ENCODE measurements at places on chromosomes 13 and 19. TPM values are rescaled to one million over a fixed set of nuclear protein-coding genes. Genes with fewer than 3 reads are reported as not detected.

The CEACAM21 gene
- 40.9 TPM for total RNA-seq

The SEMA6B gene
- 0.19 TPM for total RNA-seq

GRCh38 chr19:15869109-15869555 is 28.7 kb downstream of the CYP4F2 start:
- DNase-seq, result peak; percentile 56

- no peak for DNase-seq
These were observed 14.8 kb downstream of the ACSBG2 start for GRCh38 chr19:6150289-6150688.

GRCh38 chr13:45538382-45538781 is 73.6 kb downstream of the COG3 start:
- DNase-seq, result no peak

The ZNF418 gene
- 2.3 TPM for total RNA-seq

DNA sequence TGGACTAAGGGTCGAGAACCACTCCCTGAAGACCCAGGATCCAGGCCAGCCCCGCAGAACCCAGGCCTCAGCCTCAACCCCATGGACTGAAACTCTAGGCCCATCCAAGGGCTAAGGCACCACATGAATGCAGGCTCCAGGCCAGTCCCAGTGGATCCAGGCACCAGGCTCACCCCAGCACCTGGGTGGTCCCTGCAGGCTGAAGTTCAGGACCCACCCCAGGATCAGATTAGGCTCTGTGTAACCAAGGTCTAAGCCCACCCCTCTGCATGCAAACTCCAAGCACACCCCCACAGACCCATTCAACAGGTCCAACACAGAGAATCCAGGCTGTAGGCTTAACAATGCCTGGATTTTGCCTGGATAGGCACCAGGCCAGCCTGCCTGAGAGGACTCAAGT is 1876.2 kb downstream of the PCDH9 start:
- no peak for DNase-seq

DNA sequence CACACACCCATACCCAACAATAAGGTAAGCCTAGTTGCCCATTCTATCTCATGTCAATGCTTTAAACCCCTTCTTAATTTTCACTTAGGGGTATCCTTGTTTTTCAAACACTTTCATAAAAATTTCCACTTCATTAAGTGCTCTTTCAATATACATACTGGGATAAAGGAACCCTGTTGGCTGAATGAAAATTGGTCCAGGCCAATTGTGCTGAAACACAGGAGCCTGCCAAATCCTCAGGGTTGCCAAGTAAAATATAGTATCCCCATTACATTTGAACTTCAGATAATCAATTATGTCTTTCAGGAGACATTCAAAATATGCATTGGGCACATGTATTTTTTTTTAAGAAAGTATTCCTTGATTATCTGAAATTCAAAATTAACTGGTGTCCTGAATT is 1131.1 kb downstream of the SLITRK1 start:
- DNase-seq, result no peak

DNA sequence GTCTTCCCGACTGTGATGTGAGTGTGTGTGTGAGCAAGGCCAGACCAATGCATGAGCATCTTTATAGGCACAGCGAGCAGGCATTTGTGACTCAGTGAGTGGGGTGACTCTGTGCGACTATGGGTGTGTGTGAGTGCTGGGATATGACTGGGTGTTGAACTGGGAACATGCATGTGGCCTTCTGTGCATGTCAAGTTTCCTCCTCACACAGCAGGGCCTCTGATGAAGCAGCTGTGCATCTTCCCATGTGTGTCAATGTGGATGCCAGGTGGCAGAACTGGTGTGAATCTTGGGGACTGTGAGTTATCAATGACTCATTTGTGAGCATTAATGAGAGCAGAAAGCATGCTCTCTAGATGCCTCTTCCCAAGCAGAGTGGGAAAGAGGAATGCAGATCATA is 12.1 kb upstream of the LGALS14 start:
- DNase-seq, result peak; percentile 49

The CYP2B6 gene
- not detected for total RNA-seq

GRCh38 chr13:51843529-51843928 is 1.4 kb downstream of the TMEM272 start:
- no peak for DNase-seq

DNA sequence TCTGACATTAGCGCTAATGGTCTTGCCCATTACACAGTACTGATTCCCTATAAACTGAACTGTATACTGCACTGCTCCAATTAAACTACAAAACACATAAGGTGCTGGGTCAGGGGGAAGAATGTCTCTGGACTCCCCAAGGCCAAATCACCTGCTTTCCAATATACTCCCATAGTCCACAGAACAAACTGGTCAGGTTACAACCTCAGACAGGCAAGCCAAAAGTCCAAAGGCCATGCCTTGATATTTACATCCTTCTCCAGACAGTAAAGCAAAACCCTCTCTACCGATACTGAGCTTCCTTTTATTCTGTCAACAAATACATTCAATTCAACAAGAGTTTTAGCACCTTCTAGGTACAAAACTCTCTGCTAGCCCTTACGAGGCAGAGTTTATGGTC is 8.9 kb downstream of the ZNF541 start:
- DNase-seq, result no peak

The FXYD7 gene
- total RNA-seq, result 0.93 TPM

The SLAIN1 gene
- total RNA-seq, result 25.8 TPM

The GDF15 gene
- not detected for total RNA-seq

DNA sequence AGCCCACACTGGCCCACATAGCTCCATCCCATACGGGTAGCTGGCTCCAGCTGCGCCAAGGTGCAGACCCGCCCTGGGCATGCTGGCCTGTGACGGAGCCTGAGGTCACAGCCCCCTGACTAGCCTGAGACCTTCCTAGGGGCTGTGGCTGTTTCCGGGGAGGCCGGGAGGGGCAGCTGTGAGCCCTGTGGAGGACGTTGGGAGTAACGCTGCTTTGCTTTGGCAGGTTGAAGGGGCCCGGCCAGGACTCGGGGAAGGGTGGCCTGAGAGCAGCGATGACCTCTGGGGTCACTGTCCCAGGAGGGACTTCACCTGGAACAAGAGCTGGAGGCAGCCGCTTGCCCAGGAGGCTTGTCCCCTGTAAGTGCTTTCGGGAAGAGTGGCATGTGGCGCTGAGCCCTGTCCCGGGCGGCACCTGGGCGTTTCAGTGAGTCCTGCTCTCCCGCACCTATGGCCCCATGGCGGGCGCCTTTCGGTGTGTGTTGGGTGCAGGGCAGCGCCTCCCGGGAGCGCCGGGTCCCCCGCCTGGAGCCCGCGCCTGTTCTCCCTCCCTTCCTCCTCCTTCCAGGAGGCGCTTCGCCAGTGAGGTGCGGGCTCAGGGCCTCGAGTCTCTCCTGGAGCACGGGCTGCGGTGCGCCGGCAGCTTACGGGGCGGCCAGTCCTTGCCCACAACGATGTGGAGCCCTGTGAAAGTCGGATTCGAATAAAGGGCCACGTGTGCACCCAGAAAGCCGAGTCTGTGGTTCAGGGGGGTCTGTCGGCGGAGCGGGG is 1.1 kb upstream of the FAM174C start:
- no peak for DNase-seq

- DNase-seq, result peak; percentile 43
These were observed 2.3 kb downstream of the CEACAM18 start for GRCh38 chr19:51480590-51480989.

The SLC25A41 gene
- not detected for total RNA-seq

DNA sequence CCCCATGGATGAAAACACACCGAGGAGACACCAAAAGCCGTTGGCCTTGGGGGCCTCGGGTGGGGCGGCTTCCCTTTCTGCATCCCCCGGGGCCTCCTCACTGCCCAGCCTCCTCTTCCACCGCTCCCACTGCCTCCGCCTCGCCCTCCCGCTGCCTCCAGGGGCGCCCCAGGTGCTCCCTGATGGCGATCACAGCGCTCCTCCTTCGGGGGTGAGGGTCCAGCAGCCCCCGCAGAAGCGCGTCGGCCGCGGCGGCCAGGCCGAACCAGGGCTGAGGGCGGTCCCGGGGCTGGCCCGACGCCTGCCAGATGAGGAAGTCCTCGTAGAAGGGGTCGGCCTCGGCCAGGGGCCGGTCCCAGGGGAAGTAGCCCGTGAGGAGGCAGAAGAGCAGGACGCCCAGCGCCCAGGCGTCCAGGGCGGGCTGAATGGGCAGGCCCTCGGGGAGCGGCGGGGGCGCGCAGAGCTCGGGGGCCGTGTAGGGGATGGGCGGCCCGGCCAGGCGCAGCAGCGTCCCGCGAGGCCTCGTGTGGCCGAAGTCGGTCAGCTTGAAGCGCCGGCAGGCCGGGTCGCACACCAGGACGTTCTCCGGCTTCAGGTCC is 7.2 kb downstream of the SBK2 start:
- no peak for DNase-seq

GRCh38 chr13:75393839-75394520 is 88.0 kb downstream of the TBC1D4 start:
- DNase-seq, result no peak

GRCh38 chr19:3007975-3008374 is 21.1 kb downstream of the TLE2 start:
- DNase-seq, result no peak

DNA sequence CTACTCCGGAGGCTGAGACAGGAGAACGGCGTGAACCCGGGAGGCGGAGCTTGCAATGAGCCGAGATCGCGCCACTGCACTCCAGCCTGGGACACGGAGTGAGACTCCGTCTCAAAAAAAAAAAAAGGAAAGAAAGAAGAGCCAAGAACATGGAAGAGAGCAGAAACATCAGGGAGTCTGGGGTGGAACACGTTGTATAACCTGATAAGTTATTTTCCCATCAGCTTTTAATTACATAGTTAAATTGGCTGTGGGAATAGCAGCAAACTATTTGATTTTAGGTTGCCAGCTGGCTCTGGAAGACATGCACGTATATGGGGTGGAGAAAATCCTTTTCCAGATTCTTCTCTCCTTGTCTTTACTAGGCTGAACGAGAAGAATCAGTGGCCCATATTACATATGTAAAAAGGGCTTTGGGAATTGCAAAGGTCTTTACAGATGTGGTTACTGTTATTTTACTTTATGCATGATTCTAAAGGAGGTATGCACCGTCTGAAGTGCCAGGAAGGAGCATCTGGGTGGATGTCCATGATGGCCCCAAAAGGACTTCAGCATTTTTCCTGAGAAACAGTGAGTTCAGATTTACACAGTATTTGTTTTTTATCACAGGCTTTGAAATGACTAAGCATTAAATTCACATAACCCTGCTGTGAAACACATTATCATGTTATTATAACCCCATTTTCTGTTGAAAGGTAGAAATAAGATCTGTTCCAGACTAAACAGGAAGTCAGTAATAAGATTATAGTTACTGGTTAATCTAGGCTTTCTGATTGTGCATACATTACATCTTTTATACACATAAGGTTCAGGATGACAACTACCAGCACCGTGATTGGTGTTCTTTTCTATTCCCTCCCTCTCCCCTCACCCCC is 4.6 kb upstream of the NAA16 start:
- DNase-seq, result no peak

GRCh38 chr19:12453495-12453894 is 12.7 kb upstream of the ZNF443 start:
- DNase-seq, result no peak

GRCh38 chr19:15466851-15467733 is 2.7 kb upstream of the RASAL3 start:
- DNase-seq, result peak; percentile 84

GRCh38 chr13:50576156-50576555 is 267.3 kb downstream of the DLEU7 start:
- DNase-seq, result no peak

DNA sequence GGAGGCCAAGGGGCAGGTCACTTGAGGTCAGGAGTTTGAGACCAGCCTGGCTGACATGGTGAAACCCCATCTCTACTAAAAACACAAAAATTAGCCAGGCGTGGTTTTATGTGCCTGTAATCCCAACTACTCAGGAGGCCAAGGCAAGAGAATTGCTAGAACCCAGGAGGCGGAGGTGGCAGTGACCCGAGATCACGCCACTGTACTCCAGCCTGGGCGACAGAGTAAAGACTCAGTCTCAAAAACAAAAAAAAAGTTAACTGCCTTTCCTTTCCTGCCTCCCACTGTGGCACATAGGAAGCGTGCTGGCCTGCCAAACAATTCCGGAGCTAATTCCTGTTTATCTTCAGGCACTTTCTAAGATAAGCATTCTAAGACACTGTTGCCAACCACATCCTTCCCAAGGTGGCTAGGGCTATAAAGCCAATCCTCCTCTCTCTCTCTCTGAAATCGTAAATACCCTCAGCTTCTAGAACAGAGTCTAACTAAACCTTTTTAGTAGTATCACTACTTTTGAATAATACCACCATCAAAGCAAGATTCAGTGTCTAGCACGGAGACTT is 21.6 kb downstream of the SLC25A30 start:
- no peak for DNase-seq

DNA sequence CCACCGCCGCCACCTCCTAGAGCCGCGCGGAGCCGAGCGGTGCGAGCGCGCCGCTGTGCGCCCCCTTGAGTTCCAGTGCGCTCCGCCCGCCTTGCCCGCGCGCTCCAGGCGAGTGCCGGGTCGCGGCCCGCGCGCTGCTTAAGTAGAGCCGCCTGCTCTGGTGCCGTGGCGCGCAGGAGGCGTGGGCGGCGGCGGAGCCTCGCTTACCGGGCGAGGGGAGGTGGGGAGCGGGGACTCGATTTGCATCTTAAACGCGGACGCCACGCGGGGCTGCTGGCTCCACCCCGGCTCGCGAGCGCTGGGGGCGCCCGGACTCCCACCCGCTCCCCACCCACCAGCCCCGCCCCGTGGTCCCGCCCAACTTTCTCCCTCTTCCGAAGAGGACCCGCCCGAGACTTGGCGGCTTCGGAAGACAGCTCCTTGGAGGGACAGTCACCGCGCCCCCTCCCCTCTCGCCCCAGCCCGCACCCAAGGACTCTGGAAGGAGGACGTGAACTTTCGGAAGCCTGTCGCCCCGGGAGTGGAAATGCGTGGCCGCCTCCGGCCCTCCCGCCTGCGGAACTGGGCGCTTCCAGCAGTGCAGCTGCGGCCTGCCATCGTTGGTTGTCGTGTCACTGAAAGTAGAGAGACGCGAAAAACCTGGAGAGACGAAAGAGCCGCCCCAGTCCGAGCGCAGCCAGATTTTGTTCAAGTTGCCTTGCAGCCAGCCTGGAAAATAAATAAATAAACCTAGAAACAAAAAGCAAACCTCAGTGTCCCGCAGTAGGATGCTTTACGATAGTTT is at the start of gene KCTD12:
Gene KCTD12, minus strand, starts transcription at position 114 of the 784 bp plus-strand sequence. CDS start 257 bp downstream, outside the sequence.
- DNase-seq, result peak; percentile 77

The GRK1 gene
- total RNA-seq, result not detected

The AXL gene
- total RNA-seq, result 0.31 TPM

GRCh38 chr13:29749401-29750182 is 100.8 kb downstream of the UBL3 start:
- peak; percentile 12 for DNase-seq

DNA sequence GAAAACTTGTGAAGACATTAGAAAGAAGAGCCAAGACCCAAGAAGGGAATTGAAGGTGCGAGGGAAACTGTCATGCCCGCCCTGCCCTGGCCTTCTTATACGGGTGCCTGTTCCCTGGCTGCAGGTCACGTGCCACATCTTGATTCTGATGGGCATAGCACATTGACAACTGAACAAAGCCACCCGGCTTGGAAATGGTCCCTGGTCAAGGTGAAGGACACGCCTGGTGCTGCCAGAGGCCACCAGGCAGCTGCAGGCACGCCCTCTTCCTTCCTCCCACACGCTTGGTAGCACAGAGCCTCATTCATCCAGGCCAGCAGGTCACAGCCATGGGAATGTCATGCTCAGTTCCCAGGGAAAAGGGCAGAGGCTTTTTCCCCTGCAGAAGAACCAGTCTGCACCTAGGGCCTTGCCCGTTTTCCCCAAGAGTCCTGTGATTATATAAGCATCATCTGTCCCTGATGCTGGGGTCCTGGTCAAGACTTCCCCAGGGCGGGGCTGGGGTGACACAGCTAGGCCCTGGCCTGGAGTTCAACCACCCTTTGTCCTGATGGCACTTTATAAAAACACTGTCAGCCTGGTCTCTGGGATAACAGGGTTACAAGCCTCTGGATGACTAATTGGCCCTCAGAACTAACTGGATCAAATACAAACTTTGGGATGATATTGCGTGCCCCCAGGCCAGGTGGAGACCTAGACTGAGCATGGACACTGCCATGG is 56.0 kb downstream of the CDADC1 start:
- DNase-seq, result no peak
